Spleen (tissue), 13 donors: ENCODE measurements at places on chromosomes 13 and 19. TPM values are rescaled to one million over a fixed set of nuclear protein-coding genes. Genes with fewer than 3 reads are reported as not detected.

Gene PGLYRP1
- polyA plus RNA-seq, result 12.7 TPM

Gene ZNF486
- 5.1 TPM for polyA plus RNA-seq

- DNase-seq, result peak; percentile 78
Observed at GRCh38 chr19:9586764-9587163, 2.5 kb upstream of the ZNF121 start.

DNA sequence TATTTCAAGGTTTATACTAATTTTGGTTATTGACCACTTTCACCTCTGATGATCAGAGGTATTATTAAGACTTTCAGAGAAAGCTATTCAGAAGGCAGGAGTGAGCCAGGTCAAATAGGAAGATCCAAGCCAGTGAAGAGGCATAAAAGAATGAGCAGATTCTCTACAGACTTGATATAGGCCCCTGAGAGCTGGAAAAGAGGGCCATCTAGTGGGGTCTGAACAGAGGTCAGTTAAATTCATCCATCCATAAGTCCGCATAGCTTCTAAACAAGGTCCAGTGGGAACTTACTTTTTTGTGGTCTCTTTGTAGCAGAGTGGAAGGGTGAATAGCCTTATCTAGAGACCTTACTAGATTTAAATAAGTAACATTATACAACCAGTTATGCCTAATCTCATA, 126.6 kb upstream of the UFM1 start:
- DNase-seq, result no peak

DNA sequence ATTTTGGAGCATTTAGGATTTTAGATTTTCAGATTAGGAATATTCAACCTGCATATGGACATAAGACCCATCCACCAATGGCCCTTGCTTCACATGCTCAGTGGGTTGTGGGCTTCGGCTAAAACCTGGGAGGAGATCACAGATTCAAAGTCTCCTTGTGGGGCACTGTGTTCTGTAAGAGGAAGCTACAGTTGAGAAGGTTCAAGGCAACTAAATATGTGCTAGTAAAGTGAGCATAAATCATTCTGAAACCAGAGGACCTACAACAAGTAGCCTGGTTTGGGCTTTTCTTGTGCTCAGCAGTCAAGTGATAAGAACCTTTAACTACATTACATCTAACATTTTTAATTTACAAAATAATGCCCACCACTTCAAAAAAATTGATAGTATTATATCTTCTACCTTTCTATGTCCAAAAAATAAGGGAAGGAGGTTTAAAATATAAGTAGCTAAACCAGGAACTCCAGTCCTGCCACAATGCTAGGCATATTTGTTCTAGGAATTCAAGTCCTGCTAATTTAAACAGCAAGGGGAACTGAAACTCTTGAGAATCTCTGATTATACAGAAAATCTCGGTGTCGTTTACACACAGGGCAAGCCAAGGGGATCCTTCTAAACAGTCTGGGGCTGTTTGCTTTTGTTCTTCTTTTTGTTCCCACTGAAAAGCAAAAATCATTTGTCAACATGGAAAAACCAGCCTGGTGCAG, 36.6 kb downstream of the FOXO1 start:
- DNase-seq, result no peak

GRCh38 chr13:48078251-48078656, 16.6 kb downstream of the MED4 start:
- DNase-seq, result no peak

DNA sequence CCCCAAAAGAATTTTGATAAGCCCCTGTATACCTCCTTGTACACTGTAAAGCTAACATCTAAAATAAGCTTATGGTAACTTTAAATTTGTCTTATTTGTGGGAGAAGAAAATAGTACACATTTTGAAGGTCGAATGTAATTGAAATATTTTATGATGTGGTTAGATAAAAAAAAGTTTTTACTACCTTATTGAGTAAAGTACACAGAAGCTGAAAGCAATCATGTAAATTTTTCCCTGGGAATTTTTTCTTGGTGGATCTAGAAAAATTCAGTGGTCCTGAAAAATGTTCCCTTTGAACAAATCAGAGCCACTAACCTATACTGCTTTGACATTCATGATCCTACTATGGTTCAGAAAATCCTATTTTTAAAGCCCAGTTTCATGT, 46.9 kb downstream of the SIPA1L3 start:
- no peak for DNase-seq

GRCh38 chr13:23859904-23860303, 29.3 kb downstream of the MIPEP start:
- no peak for DNase-seq

DNA sequence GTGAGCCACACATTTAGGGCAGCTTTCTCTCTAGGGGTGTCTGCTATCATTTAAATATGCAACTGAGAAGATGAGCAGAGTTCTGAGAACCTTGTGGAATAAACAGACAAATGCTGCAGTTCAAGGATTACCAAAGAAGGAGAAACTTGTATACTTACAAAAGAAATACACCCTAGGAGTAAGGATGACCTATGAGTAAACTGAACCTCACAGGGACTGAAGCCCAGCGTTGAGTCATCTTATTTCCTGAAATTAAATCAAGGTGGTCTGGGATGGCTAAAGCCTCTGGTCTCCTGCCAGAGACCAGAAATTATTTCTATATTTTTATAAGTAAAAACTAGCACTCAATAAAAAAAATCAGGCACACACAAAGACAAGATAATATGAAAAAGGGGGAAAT, 40.1 kb downstream of the FAM216B start:
- no peak for DNase-seq
